Stimulated activated CD8-positive, alpha-beta memory T cell treated with anti-CD3 and anti-CD28 coated beads, Interleukin-15, amount 100 ng/mL, for 4 hours (primary cell): ENCODE measurements at places on chromosomes 13 and 19.

- no peak for DNase-seq
Observed at GRCh38 chr19:54196536-54196935, 4.1 kb upstream of the RPS9 start.

DNA sequence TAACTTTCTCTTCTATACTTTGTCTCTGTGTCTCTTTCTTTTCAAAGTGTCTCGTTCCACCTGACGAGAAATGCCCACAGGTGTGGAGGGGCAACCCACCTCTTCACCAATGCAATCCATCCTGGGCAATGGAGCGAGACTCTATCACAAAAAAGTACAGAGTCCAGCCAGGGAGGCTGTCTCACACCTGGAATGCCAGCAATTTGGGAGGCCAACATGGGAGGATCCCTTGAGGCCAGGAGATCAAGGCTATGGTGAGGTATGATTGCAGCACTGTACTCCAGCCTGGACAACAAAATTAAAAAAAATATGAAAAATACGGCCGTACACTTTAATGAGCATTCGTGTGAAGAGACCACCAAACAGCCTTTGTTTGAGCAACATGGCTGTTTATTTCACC, 2.8 kb upstream of the ZNF600 start:
- no peak for DNase-seq

GRCh38 chr13:31867709-31868108, 128.4 kb downstream of the RXFP2 start:
- DNase-seq = no peak

DNA sequence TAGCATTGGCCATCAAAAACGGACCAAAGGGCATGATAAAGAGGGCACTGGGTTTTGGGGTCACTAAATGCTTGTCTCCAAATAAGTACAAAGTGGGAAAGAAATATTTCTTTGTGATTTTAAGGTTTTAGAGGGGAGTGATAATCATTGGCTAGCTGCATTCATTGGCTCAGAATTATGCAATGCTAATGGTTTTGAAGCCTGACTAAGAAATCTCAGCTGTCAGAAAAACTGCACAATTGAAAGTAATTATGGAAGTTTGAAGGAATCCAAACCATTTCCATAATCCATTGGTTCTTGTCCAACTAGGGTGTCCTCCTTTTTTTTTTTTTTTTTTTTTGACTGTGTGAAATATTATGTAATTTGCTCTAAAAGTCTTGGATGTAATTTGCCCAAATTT, 88.2 kb upstream of the ARGLU1 start:
- no peak for DNase-seq

- DNase-seq = no peak
Observed at GRCh38 chr13:23984546-23984945, 87.2 kb upstream of the C1QTNF9B start.

- DNase-seq = no peak
Observed at GRCh38 chr19:51047031-51047335, 12.2 kb upstream of the KLK12 start.

DNA sequence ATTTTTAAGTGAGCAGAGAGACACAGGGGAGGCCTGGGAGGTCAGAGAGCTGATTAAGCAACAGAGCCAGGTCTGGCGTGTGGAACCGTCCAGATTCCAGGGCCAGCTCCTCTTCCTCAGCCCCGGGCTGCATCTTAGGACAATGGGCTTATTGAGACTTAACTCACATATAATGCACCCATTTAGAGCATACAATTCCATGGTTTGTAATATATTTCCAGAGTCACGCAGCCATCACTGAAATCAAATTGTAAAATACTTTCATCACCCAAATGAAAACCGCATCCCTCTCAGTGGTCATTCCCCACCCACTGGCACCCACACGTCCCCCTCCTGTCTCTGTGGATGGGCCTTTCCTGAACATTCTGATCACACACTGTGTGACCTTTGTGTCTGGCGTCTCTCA, 2.1 kb upstream of the HMG20B start:
- no peak for DNase-seq

DNA sequence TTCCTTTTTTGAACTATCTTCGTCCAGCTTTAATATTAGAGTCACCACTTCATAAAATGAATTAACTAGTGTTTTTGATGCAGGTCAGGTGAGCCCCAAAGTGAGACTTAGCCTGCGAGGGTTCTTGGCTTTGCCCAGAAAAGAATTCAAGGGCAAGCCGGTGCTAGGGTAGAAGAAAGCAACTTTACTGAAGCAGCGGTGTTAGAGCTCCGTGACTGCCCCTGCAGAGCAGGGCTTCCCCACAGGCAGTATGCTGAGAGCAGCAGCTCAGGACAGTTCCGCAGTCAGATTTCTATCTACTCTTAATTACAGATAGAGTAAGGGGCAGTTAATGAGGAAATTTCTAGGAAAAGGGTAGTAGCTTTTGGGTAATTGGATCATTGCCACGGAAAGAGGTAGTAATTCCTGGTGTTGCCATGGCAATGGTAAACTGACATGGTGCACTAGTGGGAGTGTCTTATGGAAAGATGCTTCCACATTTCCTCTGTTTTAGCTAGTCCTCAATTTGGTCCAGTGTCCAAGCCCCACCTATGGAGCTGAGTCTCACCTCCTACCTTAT, 432.2 kb upstream of the ZNF507 start:
- DNase-seq = no peak

GRCh38 chr19:48560095-48560530, 8.1 kb downstream of the SULT2B1 start:
- no peak for DNase-seq

GRCh38 chr13:112065521-112065866, 1.5 kb upstream of the SOX1 start:
- no peak for DNase-seq

DNA sequence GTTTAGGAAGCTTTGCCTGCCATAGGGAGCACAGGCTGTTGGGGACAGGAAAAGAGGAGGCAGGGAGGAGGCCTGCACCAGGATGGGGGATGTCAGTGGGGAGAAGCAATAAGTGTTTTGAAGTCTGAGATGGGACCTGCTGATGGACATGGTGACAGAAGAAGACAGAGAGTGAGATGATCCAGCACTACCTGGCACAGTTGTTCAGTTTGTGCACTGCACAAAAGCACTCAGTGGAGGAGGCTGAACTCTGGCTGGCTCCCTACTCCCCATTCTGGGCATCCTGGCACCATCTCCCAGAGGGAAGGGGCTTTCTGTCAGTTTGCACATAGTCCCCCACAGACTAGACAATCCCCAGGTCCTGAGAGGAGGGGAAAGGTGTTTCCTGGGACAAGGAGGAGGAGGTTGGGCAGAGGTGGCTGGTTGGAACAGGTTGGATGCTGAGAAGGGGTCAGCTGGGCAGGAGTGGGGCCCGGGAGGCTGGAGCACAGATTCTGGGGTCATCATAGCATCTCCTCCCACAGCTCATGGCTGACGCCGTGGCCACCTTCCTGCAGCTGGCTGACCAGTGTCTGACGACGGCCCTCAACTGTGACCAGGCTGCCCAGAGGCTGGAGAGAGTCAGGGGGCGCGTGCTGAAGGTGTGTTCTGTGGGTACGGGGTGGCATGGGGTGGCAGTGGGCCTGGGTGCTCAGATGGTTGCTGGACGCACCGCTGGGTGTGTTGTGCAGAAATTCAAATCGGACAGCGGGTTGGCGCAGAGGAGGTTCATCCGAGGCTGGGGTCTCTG, 12.5 kb upstream of the COLGALT1 start:
- no peak for DNase-seq

DNA sequence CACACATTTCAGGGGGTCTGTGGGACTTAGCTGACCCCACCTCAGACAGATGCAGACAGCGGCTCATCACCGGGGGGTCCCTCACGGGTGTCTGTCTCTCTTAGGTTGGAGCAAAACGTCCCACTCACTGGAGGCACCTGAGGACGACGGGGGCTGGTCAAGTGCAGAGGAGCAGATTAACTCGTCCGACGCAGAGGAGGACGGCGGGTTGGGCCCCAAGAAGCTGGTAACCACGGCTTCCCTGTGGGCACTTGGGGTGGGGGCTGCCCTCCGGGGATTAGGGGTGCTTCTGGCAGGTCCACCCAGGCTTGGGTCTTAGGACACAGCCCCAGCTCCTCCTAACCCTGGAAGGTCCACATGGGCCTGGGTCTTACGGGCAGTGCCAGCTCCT, 11.2 kb upstream of the F7 start:
- DNase-seq = no peak
